A549 treated with AZD2906 at 1 μM for 4 hours (cell line): ENCODE measurements at places on chromosomes 16 and 17. TPM values are rescaled to one million over a fixed set of nuclear protein-coding genes. Genes with fewer than 3 reads are reported as not detected.

Gene NFAT5
- 3.1 to 5.7 TPM (median 5.1 TPM) in 5 replicates for total RNA-seq

Gene UTS2R
- total RNA-seq = not detected in 5 replicates

Gene HS3ST3A1
- total RNA-seq = 0.17 to 0.61 TPM (median 0.49 TPM) in 5 replicates

Gene MT2A
- total RNA-seq = 2,240 to 3,417 TPM (median 2,786 TPM) in 5 replicates

Gene SLC46A1
- total RNA-seq = 15.0 to 19.0 TPM (median 17.1 TPM) in 5 replicates

Gene HAS3
- 38.2 to 50.1 TPM (median 42.7 TPM) in 5 replicates for total RNA-seq

Gene ACSM2B
- total RNA-seq = not detected in 5 replicates

Gene KLHL36
- total RNA-seq = 18.5 to 25.9 TPM (median 24.2 TPM) in 5 replicates

Gene FOXJ1
- 0.77 to 1.1 TPM (median 0.95 TPM) in 5 replicates for total RNA-seq

Gene C17orf107
- 0.17 to 0.30 TPM (median 0.26 TPM) in 5 replicates for total RNA-seq

Gene MPDU1
- total RNA-seq = 111 to 143 TPM (median 116 TPM) in 5 replicates

Gene TP53TG3B
- 0.14 to 0.29 TPM in 2 of 5 replicates, not detected in the others for total RNA-seq

Gene HSPB9
- not detected in 5 replicates for total RNA-seq

Gene BMERB1
- 74.9 to 95.1 TPM (median 79.8 TPM) in 5 replicates for total RNA-seq

Gene SPNS2
- 9.9 to 19.0 TPM (median 14.4 TPM) in 5 replicates for total RNA-seq

Gene LGALS9
- total RNA-seq = 1.0 to 1.5 TPM (median 1.4 TPM) in 5 replicates

Gene METTL26
- total RNA-seq = 79.9 to 151 TPM (median 141 TPM) in 5 replicates

Gene ALDH3A1
- 780 to 1,158 TPM (median 793 TPM) in 5 replicates for total RNA-seq

Gene NAGS
- total RNA-seq = 1.1 to 1.4 TPM (median 1.2 TPM) in 5 replicates

Gene CDK5R1
- total RNA-seq = 6.1 to 6.7 TPM (median 6.3 TPM) in 5 replicates

Gene IRX3
- total RNA-seq = 4.8 to 7.4 TPM (median 6.6 TPM) in 5 replicates

Gene C17orf113
- 0.55 to 0.85 TPM (median 0.81 TPM) in 5 replicates for total RNA-seq

Gene GDPD3
- total RNA-seq = 0.61 to 1.6 TPM (median 1.0 TPM) in 5 replicates

Gene TAC4
- total RNA-seq = not detected in 5 replicates

Gene CDH13
- 0.01 TPM in 1 of 5 replicates, not detected in the others for total RNA-seq

Gene MPO
- total RNA-seq = not detected in 5 replicates

Gene TCAP
- 0.69 to 1.3 TPM (median 0.82 TPM) in 5 replicates for total RNA-seq

Gene KCNH6
- total RNA-seq = not detected in 5 replicates

Gene AIPL1
- total RNA-seq = not detected in 5 replicates

Gene BAHCC1
- total RNA-seq = 6.7 to 10.0 TPM (median 8.0 TPM) in 5 replicates

Gene BAIAP3
- 0.69 to 1.4 TPM (median 0.95 TPM) in 5 replicates for total RNA-seq

Gene ALDOC
- total RNA-seq = 1.3 to 2.4 TPM (median 2.0 TPM) in 5 replicates

Gene ABCA5
- total RNA-seq = 2.2 to 3.7 TPM (median 2.8 TPM) in 5 replicates

Gene SAMD14
- 0.25 to 0.52 TPM (median 0.49 TPM) in 5 replicates for total RNA-seq

Gene ITGA3
- 354 to 383 TPM (median 368 TPM) in 5 replicates for total RNA-seq

Gene HEATR9
- total RNA-seq = not detected in 5 replicates

Gene MEOX1
- total RNA-seq = not detected in 5 replicates

Gene PIRT
- not detected in 5 replicates for total RNA-seq
